Activated CD8-positive, alpha-beta memory T cell treated with anti-CD3 and anti-CD28 coated beads for 1 hour (primary cell): ENCODE measurements at places on chromosomes 3 and 15.

- no peak for DNase-seq
Observed at GRCh38 chr3:183275418-183275817, 22.4 kb downstream of the B3GNT5 start.

GRCh38 chr15:42286445-42287029 lies 13.3 kb upstream of the TMEM87A start:
- DNase-seq: no peak

DNA sequence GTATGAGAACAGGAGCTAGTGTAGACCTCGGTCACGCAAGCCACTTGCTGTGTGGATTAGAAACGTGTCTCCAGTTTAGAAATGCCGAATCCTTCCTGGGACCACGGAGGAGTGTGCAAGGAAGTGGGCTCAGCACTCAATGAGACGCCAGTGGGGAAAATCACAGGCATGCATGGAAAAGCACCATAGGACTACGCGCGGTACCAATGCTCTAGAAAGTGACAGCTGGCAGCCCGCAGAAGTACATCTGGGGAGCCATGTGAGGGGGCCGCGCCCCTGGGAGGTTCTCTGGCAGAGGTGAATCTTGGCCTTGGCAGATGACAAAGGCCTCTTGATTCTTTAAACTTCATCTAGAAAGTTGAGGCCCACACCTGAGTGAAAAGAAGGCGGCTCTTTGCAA lies 99.3 kb downstream of the LRRK1 start:
- no peak for DNase-seq

- no peak for DNase-seq
Observed at GRCh38 chr3:16192176-16192811, 17.8 kb downstream of the GALNT15 start.
